Uterus (tissue), 4 donors: ENCODE measurements at places on chromosomes 13 and 19.

GRCh38 chr19:7442423-7442822 is 46.4 kb downstream of the PEX11G start:
- DNase-seq: no peak

DNA sequence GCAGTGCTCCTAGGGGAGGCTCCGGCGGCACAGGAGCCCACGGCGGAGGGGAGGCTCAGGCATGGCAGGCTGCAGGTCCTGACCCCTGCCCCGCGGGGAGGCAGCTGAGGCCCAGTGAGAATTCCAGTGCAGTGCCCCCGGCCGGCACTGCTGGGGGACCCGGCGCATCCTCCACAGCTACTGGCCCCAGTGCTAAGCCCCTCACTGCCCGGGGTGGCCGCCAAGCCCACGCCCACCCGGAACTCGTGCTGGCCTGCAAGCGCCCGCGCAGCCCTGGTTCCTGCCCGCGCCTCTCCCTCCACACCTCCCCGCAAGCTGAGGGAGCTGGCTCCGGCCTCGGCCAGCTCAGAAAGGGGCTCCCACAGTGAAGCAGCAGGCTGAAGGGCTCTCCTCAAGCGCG is 62.2 kb downstream of the SPRY2 start:
- no peak for DNase-seq

GRCh38 chr19:42295831-42296525 is 6.0 kb upstream of the PRR19 start:
- DNase-seq: peak; percentile 85

DNA sequence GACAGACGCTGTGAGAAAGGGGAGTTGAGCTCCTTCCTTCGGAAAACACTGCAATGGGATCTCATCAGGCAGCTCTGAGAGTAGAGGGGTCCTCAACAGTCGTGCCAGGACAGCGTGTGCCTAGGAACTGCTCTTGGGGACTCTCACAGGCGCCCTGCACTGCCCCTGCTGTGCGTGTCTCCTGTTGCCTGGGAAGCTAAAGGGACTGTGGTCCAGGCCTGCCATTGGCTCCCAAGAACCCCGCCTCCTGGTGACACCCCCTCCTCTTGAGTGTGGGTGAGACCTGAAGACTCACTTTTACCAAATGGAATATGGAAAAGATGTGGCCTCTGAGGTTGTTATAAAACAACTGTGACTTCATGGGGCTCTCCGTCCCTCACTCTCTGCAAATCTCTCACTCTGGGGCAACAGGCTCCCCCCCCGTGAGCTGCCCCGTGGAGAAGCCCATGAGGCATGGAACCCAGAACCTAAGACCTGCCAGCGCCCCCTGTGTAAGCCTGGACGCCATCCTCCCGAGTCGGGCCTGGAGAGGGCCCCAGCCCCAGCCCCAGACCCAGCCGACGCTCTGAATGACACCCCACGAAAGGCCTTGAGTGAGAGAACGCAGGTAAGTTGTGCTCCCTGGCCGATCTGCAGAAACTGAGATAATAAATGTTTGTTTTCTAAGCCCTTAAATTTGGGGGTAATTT is 302.7 kb downstream of the FGF9 start:
- no peak for DNase-seq

DNA sequence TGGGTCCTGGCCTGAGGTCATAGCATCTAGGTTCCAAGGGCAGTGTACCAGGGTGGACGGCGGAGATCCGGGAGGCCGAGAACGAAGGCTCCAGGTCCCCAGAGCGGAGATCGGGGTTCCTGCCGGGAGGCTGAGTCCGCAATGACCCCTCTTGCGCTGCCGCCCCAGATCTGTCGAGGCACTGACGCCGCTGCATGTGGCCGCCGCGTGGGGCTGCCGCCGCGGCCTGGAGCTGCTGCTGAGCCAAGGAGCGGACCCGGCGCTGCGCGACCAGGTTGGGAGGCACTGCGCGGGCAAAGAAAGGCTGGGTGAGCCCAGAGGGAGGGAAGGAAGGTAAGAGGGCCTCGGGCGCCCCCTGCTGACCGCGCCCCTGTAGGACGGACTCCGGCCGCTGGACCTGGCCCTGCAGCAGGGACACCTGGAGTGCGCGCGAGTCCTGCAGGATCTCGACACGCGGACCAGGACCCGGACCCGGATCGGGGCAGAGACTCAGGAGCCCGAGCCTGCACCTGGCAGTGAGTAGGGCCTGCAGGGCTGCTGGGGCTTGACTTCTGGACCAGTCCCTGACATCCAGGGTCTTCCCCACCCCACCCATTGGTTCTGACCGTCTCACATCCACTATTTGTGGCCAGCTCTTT is 906 bp downstream of the ANKLE1 start:
- DNase-seq: peak; percentile 76

- no peak for DNase-seq
Measured at GRCh38 chr19:5326986-5327623, 13.5 kb downstream of the PTPRS start.

- no peak for DNase-seq
Measured at GRCh38 chr19:33291623-33292534, 10.5 kb downstream of the CEBPA start.

GRCh38 chr19:38425222-38425809 is 703 bp downstream of the RASGRP4 start:
- DNase-seq: no peak

DNA sequence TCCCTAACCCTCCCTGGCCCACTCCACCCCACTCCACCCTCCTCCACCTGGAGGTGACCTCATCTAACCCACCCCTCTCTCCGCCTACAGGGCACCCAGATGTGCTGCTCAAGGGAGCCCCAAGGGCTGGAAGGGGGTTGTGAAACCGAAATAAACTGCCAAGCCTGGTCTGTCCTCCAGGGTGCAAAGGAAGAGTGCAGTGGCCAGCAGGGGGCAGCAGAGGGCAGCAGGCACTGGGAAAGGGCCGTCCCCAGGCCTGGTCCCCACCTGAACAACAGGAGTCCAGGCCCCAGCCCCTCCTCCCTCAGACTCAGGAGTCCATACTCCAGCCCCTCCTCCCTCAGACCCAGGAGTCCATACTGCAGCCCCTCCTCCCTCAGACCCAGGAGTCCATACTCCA is 8.4 kb upstream of the BCAM start:
- DNase-seq: peak; percentile 86

- no peak for DNase-seq
Measured at GRCh38 chr13:46124531-46124966, 19.7 kb upstream of the CPB2 start.

DNA sequence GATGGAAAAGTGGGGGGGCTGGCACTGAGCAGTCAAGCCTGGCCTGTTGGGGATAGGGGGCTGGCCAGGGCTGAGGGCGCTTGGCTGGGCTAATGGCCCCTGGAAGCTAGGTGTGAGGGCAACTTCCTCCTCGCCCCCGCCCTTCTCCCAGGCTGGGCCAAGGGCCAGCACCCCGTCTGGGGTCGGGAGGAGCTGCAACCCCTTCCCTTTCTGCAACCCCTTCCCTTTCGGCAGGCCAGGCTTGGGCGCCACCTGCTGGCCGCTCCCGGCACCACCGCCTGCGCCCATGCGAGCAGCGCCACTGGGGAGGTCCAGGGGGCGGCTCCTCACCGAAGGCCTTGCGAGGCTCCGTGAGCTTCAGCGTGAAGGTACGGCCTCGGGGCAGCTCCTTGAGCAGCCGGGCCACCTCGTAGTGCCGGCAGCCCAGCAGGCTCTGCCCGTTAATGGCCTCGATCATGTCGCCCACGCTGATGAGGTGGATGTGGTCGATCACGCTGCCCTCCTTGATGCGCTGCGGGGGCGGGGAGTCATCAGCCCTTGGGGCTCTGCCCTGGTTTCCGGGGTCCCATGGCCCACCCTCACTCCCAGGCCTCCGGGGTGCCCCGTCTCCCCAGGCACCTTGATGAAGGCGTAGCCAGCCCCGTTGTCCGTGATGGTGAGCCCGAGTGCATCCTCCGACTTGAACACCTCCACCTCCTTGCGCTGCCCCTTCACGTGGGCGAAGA is 5.0 kb upstream of the PTGER1 start:
- no peak for DNase-seq

- no peak for DNase-seq
Measured at GRCh38 chr13:98910501-98910951, 67.3 kb downstream of the DOCK9 start.

DNA sequence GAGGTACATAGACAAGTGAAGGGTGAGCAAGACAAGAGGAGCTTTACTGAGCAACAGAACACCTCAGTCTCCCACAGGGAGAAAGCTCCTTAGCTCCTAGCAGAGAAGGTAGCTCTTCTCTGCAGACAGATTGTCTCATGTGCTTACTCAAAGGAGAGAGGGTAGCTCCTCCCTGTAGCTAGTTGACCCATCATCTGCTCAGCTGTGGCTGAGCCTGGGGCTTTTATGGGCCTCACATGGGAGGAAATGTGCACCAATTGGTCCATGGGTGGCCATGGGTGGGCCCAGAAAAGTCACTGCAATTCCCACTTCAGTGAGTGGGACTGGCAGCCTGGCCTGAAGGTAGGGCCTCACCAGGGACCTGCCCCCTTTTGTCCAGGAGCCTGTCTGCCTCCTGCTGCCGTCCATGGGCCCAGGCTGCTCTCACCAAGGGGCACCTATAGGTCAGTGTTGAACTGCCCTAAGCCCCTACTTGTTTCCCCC is 246.2 kb downstream of the GPC6 start:
- no peak for DNase-seq

GRCh38 chr13:89763005-89763404 is 1584.5 kb upstream of the MIR17HG start:
- DNase-seq: no peak

DNA sequence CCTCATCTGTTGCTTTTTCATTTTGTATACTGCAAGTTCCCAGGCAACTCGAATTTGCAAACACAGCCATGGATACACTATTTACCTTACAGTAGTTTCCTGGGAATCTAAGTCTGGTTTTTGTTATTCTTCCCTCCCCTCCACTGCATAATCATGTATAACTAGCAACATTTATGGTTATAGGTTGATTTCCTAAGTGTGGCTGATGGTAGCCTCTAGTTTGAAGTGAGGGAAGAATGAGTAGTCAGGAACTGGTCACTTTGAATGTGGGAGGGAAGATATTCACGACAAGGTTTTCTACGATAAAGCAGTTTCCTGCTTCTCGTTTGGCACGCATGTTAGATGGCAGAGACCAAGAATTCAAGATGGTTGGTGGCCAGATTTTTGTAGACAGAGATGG is at the start of gene KCNRG:
Gene KCNRG, plus strand, starts transcription at position 187 of the 400 bp plus-strand sequence. Its CDS starts 50 bp downstream, at position 237.
- no peak for DNase-seq

DNA sequence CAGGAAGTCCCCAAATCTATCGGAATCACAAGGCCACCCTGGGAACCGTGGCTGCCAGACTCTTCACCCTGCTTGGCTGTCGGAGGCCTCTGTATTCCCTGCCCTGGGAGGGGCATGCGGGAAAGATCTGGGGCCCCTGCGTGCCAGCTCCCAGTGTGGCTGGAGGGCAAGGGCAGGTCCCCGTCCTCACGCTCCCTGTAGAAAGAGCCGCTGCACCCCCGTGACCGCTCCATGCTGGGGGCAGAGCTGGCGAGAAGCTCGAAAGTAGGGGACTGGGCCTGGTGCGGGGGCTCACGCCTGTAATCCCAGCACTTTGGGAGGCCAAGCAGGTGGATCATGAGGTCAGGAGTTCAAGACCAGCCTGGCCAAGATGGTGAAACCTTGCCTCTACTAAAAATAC is 208.4 kb upstream of the SOX1 start:
- no peak for DNase-seq

GRCh38 chr13:27073186-27073585 is 98.4 kb downstream of the USP12 start:
- DNase-seq: no peak

DNA sequence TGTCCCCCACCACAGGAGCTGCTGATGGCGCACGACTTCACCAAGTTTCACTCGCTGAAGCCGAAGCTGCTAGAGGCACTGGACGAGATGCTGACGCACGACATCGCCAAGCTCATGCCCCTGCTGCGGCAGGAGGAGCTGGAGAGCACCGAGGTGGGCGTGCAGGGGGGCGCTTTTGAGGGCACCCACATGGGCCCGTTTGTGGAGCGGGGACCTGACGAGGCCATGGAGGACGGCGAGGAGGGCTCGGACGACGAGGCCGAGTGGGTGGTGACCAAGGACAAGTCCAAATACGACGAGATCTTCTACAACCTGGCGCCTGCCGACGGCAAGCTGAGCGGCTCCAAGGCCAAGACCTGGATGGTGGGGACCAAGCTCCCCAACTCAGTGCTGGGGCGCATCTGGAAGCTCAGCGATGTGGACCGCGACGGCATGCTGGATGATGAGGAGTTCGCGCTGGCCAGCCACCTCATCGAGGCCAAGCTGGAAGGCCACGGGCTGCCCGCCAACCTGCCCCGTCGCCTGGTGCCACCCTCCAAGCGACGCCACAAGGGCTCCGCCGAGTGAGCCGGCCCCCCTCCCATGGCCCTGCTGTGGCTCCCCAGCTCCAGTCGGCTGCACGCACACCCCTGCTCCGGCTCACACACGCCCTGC is 4.4 kb upstream of the NOP53 start:
- no peak for DNase-seq

GRCh38 chr13:48784916-48785548 is 131.3 kb downstream of the CYSLTR2 start:
- no peak for DNase-seq

GRCh38 chr19:1411255-1412191 is 4.1 kb downstream of the DAZAP1 start:
- DNase-seq: no peak

DNA sequence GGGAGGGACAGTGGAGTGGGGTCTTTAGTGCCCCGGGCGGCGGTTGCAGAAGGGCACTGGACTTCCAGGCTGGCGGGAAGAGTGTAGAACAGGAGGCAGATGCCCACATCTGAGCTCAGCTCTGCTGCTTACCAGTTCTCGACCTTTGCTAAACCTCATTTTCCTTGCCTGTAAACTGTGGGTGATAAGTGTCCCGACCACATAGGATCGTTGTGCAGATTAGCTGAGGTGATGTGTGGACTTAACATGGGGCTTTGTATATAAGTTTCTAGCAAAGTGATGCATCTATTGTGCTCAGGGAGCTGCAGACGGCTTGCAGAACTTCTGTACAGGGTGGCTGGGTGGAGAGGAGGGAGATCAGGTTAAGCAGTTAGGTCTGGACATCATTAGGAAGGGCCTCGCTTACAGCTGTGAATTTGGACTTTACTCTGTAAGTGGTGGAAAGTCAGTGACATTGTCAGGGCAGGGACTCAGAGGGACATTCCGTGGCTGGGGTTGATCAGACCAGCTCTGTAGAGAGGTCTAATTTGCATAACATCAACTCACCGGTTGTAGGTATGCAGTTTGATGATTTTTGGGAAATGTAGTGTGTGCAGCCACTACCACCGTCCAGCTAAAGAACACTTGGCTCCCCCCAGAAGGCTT is 70.0 kb downstream of the SPATA13 start:
- DNase-seq: no peak

- DNase-seq: peak; percentile 89
Measured at GRCh38 chr19:45927565-45928261, 13.1 kb upstream of the NANOS2 start.
